ENCODE measurements at places on chromosomes 2 and 18.

DNA sequence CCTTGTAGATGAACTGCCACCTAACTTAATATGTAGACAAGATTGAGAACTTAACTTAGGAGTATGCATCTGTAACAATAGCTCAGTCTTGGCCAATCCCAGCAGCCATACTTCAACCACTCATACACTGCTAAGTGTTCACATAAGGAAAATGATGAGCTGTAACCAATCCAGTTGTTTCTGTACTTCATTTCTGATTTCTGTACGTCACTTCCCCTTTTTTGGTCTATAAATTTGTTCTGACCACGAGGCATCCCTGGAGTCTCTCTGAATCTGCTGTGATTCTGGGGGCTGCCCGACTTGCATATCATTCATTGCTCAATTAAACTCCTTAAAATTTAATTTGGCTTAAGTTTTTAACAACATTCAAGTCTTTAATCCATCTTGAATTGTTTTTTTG lies 6.4 kb downstream of the SH3YL1 start:
- DNase-seq = no peak

- no peak for DNase-seq
Observed at GRCh38 chr18:36107477-36107876, 21.7 kb downstream of the SLC39A6 start.

GRCh38 chr18:76456823-76457222 lies 38.2 kb downstream of the ZNF516 start:
- no peak for DNase-seq

DNA sequence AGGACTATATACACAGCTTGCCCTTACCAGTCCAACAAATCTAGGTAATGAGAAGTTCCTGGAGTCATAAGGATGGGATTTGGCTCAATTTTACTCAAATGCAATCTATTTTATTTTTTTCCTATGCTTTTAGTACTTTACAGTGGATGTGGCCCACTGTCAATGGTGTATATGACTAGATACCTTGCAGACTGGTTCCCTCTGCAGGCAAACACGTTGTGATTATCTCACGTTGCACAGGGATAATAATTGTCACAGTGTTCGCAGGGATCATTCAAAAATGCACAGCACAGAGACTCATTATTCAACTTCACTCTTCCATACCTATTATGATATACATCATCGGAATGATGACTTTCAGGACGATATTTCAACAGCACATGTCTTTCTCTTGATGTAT lies 359.7 kb downstream of the MBD2 start:
- no peak for DNase-seq

DNA sequence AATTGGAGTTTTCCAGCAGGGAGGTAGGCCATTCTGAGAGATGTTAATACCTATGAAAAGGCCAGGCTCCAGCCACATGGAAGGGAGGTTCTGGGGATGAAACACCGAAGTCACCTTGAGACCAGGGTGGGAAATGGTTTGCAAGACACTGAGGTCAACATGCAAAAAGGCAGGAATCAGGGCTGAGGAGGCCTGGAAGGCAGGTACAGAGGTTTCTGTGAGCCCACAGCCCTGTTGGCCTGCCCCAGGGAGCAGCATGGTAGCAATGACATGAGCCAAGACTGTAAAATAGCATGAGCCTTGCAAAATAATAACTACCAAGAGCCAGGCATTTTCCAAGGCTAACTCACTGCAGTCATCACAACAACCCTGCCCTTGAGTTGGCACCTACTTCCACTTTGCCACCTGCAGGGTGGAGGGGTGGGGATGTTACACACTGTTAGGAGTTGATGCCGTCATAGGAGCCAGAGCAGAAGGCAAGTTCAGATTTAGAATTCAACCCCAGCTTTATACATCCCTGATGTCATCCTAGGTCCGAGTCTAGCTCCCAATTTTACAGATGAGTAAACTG lies 61.3 kb downstream of the ZBTB7C start:
- DNase-seq = no peak

DNA sequence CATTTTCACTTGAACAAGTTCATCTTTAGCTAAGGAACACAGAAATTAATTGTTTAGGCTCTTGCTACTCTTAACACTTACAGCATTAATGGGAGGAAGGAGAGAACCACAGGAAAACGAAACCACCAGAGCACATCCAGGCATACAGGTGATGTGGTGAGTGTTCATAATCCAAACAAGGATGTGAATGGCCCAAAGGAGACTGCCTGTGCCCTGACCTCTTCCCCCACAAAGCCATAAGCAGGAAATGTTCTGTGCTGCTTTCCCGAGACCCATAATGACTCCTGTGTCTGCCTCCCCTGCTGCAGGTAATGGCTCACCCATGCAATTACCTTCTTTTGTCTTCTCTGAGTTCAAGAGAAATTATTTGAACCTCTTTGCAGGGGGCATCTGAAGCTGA lies 295.9 kb upstream of the LINC00305 start:
- no peak for DNase-seq

DNA sequence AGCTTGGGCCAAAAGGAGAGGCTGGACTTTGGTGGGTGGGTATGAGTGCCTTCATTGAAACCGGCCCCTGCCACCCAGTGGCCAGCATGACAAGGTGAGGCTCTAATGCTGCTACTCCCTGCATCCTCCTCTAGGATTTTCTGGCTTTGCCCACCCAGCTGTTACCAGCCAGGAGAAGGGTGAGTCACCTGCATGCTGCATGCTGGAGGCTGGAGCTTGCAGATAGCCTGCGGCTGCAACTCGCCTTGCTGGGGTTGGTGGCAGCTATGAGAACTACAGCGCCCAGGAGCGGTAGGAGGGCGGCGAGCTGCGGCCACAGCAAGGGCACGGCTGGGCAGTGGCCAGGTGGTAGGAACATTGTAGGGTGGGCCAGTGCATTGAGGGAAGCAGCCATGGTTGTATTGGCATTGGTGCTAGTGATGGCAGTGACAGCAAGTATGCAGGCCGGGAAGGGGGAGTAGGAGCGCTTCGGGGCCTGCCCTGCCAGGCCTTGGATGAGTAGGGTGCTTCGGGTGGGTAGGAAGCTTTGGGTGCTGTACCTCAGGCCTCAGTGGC lies 75.4 kb upstream of the SLC35G4 start:
- DNase-seq = no peak

DNA sequence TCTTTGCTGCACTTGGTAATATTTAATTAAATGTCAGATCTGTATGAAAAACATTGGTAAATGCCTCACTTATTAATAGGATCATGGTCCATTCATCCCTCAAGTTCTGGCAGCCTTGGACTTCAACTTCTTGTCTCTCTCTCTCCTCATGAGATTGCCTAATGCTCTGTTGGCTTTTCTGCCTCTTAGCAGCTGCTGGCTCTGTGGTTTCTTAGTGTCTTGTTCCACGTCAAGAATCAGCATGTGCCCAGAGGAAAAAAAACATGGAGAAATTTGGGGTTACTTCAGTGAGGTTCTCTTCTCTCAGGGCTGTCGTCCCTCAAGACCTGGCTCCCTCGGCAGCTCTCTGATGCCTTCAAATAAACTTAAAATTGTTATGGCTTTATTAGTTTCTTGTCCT lies 75.4 kb downstream of the TAF4B start:
- DNase-seq = no peak

- no peak for DNase-seq
Observed at GRCh38 chr2:23617167-23617810, 232.3 kb downstream of the KLHL29 start.

DNA sequence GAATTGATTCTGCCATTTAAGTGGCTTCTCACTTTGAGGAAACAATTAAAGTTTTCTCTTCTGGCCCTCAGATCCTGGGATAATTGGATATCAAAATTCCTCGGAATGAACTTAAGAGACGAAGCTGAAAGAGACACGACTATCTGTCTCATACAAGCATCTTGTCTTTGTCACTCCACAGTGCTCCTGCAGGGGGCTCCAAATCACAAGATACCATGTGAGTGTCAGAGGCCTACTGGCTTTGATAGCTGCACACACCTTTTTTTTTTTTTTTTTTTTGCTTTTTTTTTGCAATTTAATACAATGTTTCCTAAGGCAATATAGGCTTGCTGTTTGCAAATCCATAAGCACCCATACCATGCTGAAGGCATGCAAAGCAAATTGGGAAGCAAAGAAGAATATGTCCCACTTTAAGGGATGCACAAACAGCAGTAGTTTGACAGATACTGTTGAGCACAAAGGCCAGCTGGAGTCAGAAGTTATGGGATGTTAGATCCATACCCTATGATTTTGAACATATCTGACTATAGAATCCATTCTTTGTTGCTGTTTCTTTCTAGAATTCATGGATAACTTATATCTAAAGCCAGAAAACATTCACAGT lies 109.0 kb upstream of the CBLN2 start:
- no peak for DNase-seq

DNA sequence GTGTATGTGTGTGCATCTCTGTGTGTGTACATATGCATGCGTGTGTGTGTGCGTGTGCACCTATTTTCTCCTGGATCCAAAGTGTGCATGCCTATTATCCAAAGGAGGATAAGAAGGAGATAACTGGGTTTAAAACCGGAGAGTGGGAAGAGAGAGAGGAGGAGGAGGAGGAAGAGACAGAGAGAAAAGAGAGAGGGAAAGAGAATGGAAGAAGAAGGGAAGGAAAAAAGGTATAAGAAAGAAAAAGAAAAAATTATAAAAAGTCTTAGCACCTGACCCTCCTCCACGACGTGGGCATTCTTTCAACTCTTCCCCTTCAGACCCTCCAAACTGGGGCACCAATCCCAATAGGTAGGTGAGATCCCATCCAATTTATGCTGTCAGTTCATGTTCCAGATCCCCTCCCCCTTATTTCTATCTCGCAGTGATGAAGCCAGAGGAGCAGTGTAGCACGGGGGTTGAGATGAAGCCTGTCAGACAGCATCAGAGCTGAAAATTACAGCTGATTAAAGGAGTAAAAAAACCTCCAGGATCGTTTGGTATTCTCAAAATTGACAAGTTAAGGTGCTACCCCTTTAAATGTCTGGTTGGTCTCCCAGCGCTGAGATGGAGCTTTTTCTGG lies 386.7 kb upstream of the ATP5MC3 start:
- DNase-seq = no peak

- DNase-seq = no peak
Observed at GRCh38 chr2:163887182-163887581, 151.4 kb upstream of the FIGN start.

- DNase-seq = no peak
Observed at GRCh38 chr2:101740555-101740964, 43.1 kb downstream of the MAP4K4 start.

- DNase-seq = no peak
Observed at GRCh38 chr2:232372231-232373208, 6.0 kb upstream of the ALPP start.

DNA sequence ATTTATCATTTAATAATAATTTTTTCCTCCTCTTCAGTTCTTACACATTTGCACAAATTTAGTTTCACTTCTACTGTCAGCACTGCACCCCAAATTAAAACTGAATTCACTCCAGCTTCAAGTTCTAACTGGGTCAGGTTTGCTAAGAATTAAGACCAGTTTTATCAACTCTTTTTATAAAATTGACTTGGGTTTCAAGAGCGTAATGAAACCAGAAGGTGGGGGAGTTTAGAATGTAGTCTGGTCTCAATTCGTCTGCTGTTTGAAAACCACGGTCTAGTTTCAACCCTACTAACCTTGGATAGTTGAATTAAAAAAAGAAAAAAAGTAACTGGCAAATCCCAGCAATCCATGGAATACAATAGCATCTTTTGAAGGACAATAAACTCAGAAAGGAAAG lies 14.3 kb upstream of the CTLA4 start:
- no peak for DNase-seq

- DNase-seq = no peak
Observed at GRCh38 chr2:11281186-11281585, 63.2 kb downstream of the ROCK2 start.

GRCh38 chr2:121860033-121860757 lies 104.7 kb downstream of the TSN start:
- no peak for DNase-seq

- no peak for DNase-seq
Observed at GRCh38 chr18:8656232-8656631, 47.0 kb downstream of the RAB12 start.

DNA sequence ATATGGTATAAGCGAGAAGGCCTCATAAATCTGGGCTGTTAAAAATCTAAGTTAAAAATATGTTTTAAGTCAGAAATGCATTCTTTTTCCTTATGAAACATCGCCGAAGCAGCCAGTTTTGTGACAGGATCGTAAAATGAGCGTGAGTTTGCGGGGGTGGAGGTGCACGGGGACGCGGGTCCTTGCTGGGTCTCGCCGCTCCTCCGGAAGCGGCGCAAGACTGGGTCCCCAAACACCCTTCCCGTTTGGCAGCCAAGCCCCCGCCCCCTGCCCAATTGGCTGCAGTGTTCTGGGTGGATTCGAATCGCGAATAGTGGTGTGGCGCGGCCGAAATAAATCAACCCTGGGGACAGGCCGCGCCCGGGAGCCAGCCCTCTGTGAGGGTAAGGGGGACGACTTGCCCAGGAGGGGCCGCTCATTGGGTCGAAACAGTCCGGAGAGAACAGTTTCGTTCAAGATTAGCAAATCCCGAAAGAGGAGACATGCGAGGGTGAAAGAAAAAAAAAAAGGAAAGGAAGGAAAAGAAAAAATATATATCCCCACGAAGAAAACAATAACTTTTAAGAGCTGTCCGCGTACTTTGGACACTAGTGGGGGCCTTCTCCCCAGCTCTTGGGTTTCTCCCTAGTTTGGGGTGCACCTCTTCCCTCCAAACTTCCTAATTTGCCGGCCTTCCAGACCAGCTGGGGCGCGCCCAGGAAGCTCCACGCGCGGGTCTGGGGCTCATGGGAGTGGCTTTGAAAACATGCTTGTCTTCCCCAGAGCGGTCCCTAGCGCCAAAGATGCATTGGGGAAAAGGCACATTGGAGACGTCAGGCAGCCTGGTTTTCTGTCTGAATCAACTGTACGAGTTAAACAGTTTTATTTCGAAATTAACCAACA lies 3.1 kb upstream of the GATA6 start:
- DNase-seq = no peak

DNA sequence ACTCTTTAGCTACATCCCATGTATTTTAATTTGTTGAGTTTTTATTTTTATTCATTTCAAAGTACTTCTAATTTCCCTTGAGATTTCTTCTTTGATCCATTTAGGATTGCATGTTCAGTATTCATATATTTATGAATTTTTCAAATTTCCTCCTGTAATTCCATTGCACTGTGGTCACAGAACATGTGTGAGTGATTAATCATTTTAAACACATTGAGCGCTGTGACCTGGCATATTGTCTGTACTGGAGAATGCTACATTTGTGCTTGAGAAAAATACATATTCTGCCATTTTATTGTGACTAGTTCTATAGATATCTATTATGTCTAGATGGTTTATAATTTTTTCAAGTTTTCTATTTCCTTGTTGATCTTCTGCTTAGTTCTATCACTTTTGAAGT lies 353.7 kb downstream of the RAD51AP2 start:
- DNase-seq = no peak

- DNase-seq = no peak
Observed at GRCh38 chr2:71862921-71863320, 284.7 kb downstream of the CYP26B1 start.

- no peak for DNase-seq
Observed at GRCh38 chr2:85429213-85429923, 10.9 kb downstream of the SH2D6 start.

- DNase-seq = no peak
Observed at GRCh38 chr2:196276421-196276820, 105.0 kb upstream of the STK17B start.

- no peak for DNase-seq
Observed at GRCh38 chr2:156539086-156539860, 103.1 kb downstream of the GPD2 start.

- no peak for DNase-seq
Observed at GRCh38 chr2:197264332-197264731, 46.2 kb downstream of the ANKRD44 start.

GRCh38 chr18:32530947-32531651 lies 60.4 kb upstream of the GAREM1 start:
- no peak for DNase-seq

GRCh38 chr18:41647914-41648313 lies 307.1 kb upstream of the PIK3C3 start:
- no peak for DNase-seq
